ENCODE measurements at places on chromosomes 11 and 22. TPM values are rescaled to one million over a fixed set of nuclear protein-coding genes. Genes with fewer than 3 reads are reported as not detected.

C11orf24 gene
- total RNA-seq = 27.4 TPM

UBQLN3 gene
- not detected for total RNA-seq

C22orf15 gene
- 1.1 TPM for total RNA-seq

NCAPH2 gene
- 105 TPM for total RNA-seq

APOL5 gene
- total RNA-seq = not detected

OR51D1 gene
- not detected for total RNA-seq
